Hepatic stellate cell (primary cell): ENCODE measurements at places on chromosomes 7 and 10.

DNA sequence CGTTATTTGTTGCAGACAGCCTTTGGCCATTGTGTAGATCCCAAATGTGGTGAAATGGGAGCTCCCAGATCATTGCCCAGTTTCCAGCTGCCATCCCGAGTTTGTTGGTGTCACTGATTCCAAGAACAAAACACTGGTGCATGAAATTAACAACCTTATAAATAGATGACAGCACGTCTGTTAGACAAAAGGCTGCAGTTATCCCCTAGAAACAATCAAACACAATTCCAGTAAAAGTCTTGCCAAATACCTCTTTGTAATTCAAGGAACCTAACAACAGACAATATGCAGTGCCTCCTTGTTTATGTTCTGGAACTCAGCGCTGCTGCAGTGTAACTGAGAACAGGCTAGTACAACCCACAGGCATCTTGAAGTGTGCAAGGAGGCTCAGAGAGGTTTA lies 404.5 kb downstream of the PAXIP1 start:
- DNase-seq = no peak

GRCh38 chr10:103512166-103512565 lies 18.7 kb downstream of the NEURL1 start:
- DNase-seq = no peak

DNA sequence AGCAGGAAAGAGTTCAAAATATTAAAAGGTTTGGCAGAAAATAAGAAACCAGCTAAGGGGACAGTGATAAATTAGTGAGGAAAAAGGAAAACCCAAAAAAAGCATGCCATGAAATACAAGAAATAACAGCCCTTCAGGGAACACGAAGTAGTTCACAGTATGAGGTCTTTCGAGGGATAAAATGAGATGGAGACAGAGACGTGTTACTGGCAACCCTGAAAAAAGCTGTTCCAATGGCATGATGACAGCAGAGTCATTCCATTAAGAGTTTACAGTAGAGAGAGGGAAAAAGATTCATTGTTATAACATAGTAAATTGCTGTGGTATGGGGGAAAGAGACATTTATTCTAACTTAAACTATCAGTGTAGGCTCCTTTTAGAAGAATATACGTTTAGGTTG lies 391.2 kb downstream of the ANKRD7 start:
- DNase-seq = no peak

DNA sequence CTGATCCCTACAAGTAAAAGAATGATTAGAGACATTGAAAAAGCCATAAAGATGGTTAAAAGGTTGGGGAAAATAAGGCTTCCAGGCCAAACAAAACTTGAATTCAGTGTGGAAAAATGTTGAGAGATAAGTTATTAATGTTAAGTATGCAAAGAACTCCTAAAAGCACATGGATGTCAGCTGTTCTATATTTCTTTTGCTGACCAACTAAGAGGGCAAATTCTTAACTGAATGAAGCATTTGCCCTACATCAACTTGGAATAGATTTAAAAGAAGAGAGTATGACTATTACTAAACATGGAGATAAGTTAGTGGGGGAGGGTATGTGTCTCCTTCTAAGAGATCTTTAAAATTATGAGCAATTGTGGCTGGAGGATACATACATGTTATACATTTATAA lies 124.8 kb downstream of the KIAA1217 start:
- peak; percentile 40 for DNase-seq

GRCh38 chr7:4260867-4261600 lies 421.1 kb upstream of the FOXK1 start:
- DNase-seq = no peak

GRCh38 chr10:14616465-14616864 lies 158.2 kb downstream of the FAM107B start:
- DNase-seq = no peak

DNA sequence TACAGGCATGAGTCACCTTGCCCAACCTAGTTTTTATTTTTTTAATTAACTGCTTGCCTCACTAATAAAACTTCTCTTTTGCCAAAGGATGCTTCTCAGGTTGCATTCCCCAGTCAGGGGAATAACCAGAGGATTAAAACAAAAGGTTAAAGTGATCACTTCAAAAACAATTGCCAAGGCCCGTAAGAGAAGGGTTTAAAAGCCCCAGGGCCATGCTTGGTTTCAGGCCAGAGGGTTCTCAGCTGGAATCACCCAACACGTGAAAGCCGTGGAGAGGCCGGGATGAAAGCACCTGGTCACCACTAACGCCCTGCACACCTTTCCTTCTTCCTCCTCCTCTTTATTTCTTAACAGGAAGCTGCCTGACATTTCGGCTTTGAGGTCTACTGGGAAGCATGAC lies 587.5 kb downstream of the PTPRN2 start:
- DNase-seq = no peak

DNA sequence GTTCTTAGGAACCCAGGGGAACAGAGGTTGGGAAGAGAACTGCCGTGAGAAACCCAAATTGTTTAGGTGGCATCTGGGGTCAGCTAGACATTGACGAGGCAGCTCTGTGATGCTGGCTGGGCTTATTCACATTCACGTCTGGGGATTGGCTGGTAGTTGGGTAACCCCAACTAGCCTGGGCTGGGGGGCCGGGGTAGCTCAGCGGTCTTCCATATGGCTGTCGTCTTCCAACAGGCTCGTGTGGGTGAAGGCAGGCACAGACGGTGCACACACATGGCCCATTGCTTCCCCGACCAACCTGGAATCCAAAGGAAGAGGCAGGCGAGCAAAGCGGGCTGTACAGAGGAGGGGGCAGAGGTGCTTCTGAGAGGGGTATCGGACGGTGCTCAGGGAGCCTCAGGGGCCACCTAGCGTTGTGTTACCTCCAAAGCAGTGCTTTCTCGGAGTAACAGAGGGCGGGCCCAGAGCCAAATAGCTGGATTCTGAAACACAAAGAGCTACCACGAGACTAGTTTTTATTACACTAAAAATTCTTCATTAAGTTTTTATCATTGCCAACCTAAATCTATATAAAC lies 34.5 kb downstream of the MKI67 start:
- no peak for DNase-seq

DNA sequence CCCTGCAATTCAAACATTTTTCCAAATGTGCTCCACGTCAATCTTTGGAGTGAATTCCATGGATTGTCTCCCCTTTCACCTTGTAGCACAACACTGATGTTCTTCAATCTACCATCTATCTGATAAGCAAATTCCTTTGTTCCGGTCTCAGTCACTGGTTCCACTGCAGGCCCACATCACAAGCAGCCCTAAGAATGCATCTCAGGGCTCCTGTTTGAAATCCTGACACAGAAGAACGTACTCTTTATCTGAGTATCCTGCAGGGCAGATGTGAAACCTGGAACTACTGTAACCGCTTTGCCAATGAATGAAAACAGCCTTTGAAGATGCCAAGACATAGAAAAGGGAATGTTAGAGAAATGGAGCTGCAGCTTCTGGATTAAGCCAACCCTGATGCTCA lies 62.9 kb upstream of the FAM133B start:
- DNase-seq = no peak

GRCh38 chr10:125591886-125592285 lies 91.1 kb downstream of the TEX36 start:
- no peak for DNase-seq

- DNase-seq = no peak
Observed at GRCh38 chr7:5266191-5267028, 16.3 kb upstream of the SLC29A4 start.

GRCh38 chr7:30912021-30912730 lies 523 bp downstream of the AQP1 start:
- DNase-seq = no peak

GRCh38 chr7:51620706-51621105 lies 304.1 kb upstream of the COBL start:
- DNase-seq = no peak

GRCh38 chr10:23534326-23534725 lies 95.5 kb downstream of the OTUD1 start:
- no peak for DNase-seq

- no peak for DNase-seq
Observed at GRCh38 chr7:71705901-71706596, 574.1 kb downstream of the GALNT17 start.

GRCh38 chr7:118877187-118877586 lies 652.7 kb downstream of the ANKRD7 start:
- DNase-seq = no peak

DNA sequence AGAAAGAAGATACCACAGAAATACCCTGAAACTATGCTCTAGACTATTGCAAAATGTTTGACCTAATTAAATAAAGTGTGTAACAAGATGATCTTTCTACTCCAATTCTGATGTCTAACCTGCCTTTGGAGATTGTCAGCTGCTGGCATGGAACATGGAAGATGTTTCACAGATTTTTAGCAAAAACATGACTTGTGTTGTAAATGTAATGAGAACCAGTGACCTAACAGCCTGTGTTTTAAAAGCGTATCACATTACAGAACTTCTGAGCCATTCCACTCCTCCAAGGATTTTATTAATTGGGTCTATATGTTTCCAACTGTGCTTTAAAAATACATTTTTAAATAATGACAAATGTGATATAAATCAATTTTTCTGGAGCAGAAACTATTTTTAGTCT lies 526.3 kb upstream of the SEMA3D start:
- DNase-seq = no peak

GRCh38 chr10:3119796-3120459 lies 52.6 kb downstream of the PFKP start:
- peak; percentile 68 for DNase-seq

DNA sequence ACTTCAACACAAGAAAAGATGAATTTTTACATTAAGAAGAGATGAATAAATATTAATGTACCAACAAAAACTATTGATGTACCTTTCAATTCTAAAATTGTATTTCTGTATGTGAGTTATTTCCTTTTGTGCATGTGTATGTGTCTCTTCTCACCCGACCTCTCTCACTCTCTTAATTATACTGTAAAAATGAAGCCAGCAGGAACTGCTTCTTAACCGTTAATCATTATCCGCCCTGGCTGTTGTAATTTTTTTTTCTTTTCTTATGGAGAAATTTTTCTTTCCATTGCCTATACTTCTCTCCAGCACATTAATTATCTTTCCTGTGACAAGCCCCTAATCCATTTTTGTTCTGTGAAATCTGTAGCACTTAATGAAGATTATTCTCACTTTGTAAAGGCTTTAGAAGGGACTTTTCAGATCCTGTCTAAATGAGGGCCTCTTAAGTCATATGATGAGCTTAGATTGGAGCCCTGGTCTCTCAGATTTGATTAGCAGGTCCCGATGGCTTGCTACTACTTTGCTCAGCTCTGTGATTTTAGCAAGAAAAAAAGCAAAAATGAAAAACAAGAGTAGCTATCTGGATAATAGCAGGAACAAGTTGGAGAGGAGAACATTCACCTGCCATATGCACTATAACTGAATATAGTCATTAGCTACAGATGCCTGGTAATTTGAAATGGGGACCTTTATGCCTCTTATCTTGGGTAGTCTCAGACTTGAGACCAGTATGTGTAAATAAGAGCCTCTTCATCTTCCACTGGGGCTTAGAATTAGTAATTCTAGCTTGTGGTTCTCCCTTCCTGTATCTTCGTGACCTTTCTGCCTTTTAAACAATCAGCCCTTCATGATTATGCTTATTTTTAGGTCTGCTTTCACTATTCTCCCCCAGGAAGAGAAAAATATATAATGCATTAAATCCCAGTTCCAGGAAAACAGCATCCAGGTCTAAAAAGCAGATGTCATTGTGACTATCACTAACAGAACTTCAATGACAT lies 80.0 kb upstream of the COL1A2 start:
- no peak for DNase-seq

DNA sequence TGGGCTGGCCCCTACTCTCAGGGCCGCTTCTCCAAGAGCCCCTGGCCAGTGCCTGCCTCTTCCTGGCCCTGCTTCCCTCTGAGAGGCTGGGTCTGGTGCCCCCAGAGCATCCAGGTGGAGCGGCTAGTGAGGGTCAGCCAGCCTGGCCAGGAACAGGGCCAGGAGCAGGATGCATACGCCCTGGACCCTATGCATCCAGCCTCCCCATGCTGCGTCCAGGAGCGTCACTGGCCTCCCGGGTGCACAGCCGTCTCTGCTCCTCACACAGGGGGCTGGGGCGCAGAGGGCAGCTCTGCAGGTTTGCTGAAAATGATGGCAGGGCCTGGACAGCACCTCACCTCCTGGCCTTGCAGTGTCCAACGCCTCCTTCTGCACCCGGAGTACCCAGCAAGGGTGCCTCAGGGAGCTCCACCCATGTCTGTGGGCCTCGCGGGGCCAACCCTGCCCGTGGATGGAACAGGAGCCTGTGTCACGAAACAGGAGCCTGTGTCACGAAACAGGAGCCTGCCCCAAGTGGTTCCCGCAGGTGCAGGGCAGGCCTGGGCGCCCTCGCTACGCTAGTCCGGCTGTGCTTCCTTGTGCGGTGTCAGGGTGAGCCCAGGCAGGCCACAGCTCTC lies 246.2 kb upstream of the PPP2R2D start:
- DNase-seq = no peak

DNA sequence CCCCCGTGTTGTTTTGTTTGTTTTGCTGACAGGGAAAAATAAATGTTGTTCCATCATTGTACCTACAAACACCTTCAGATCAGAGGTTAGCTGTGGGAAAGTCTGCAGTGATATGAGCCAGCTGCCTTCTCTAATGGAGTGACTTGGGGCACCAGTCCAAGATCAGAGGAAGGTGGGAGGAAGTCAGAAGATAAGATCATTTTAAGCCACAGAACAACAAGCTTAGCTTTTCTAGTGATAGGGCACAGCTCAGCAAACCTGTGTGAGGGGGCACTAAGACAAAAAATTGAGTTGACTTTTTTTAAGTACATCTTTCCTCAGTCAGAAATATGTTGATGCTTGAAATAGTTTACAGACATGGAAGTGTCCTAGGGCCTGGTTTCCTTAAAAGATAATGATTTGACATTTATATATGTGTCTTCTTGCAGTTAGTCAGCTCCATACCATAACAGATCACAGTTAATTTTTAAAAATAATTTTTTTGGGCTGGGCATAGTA lies 240.3 kb upstream of the KAT6B start:
- no peak for DNase-seq

DNA sequence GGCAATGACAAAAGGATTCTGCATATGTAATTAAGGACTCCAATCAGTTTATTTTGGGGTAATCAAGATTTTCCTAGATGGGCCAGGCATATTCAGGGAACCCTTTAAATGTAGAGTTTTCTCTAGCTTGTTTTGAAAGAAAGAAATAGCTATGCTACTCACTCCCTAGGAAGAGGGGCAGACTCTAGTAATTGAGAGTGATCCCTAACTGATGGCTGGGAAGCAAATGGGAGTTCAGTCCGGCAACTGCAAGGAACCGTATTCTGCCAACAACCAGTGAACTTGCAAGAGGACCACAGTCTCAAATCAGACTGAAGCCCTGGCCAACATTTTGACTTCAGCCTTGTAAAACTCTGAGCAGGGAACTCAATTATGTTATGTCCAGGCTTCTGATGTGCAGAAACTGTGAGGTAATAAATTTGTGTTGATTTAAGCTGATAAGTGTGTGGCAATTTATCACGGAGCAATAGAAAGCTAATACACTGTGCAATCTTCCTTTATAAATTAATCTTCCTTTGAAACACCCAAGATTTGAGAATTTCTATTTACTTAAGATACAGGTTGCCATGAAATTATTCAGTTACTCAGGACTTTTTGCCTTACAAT lies 14.0 kb downstream of the AOAH start:
- no peak for DNase-seq

DNA sequence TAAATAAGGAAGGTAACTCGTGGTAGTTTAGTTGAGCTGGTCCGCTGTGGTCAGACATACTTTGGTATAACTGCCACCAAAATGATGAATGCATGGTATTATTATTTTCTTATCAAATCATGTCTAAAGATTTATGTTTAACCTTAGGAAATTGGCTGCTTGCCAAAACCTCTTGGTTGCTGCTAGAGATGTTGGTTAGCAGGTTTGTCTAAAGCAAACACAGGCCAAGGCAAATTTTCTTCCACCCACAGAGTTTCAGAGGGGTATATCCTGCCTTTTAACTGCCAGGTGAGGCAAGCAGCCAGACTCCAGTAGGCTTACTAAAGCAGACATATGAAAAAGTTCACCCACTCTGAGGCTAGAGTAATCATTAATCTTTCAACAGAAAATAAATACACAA lies 101.4 kb downstream of the SEMA3E start:
- DNase-seq = no peak
